ENCODE measurements at places on chromosomes 13 and 19. TPM values are rescaled to one million over a fixed set of nuclear protein-coding genes. Genes with fewer than 3 reads are reported as not detected.

- no peak overlapping the region for H3K4me3 ChIP-seq
- no peak overlapping the region for H3K27ac ChIP-seq
- peaks cover 30% of the 10 kb centered on the region for H3K36me3 ChIP-seq
- no peak for DNase-seq
Observed at GRCh38 chr19:4120559-4121272, 3.2 kb downstream of the MAP2K2 start.

GRCh38 chr13:66424422-66424821 is 805.7 kb downstream of the PCDH9 start:
- no peak for DNase-seq
- H3K4me1 ChIP-seq: no peaks in the 10 kb centered on the region
- H3K4me3 ChIP-seq: no peak overlapping the region
- H3K27ac ChIP-seq: no peak overlapping the region
- H3K36me3 ChIP-seq: peaks cover 3% of the 10 kb centered on the region

GRCh38 chr13:29935309-29935981 is 85.0 kb upstream of the UBL3 start:
- H3K4me1 ChIP-seq: peaks cover 4% of the 10 kb centered on the region
- peaks cover 1% of the 10 kb centered on the region for H3K36me3 ChIP-seq
- DNase-seq: no peak
- H3K4me3 ChIP-seq: no peak overlapping the region

- no peaks in the 10 kb centered on the region for H3K27me3 ChIP-seq
- no peak overlapping the region for H3K4me3 ChIP-seq
- DNase-seq: no peak
- H3K4me1 ChIP-seq: peaks cover 4% of the 10 kb centered on the region
- H3K36me3 ChIP-seq: no peaks in the 10 kb centered on the region
Observed at GRCh38 chr13:33918199-33918932, 100.4 kb downstream of the RFC3 start.

DNA sequence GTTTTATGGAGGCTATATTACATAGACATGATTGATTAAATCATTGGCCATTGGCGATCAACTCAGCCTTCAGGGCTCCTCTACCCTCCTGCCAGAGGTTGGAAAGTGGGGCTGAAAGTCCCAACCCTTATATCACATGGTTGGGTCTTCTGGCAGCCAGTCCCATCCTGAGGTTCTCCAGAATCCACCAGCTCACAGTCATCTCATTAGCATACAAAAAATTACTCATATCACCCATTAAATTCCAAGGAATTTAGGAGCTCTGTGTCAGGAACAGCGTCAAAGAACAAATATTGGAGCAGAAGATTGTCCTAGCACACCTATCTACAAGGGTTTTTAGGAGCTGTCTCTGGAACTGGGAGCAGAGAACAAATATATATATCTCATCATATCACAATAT is 39.4 kb upstream of the FARP1 start:
- no peak for DNase-seq
- H3K27ac ChIP-seq: no peak overlapping the region
- no peaks in the 10 kb centered on the region for H3K4me1 ChIP-seq
- H3K27me3 ChIP-seq: no peaks in the 10 kb centered on the region
- H3K4me3 ChIP-seq: no peak overlapping the region
- H3K36me3 ChIP-seq: peaks cover 33% of the 10 kb centered on the region

- DNase-seq: no peak
- H3K27ac ChIP-seq: no peak overlapping the region
- H3K4me1 ChIP-seq: no peaks in the 10 kb centered on the region
- H3K4me3 ChIP-seq: peak overlapping the region; percentile 77
Observed at GRCh38 chr19:844546-844971, 3.8 kb downstream of the PRTN3 start.

GRCh38 chr13:43573361-43573740 is 213.4 kb downstream of the ENOX1 start:
- no peaks in the 10 kb centered on the region for H3K27me3 ChIP-seq
- no peak overlapping the region for H3K27ac ChIP-seq

- no peak overlapping the region for H3K4me3 ChIP-seq
- DNase-seq: no peak
- no peaks in the 10 kb centered on the region for H3K36me3 ChIP-seq
- H3K27ac ChIP-seq: no peak overlapping the region
Observed at GRCh38 chr13:43240278-43240677, 216.9 kb downstream of the DNAJC15 start.

DNA sequence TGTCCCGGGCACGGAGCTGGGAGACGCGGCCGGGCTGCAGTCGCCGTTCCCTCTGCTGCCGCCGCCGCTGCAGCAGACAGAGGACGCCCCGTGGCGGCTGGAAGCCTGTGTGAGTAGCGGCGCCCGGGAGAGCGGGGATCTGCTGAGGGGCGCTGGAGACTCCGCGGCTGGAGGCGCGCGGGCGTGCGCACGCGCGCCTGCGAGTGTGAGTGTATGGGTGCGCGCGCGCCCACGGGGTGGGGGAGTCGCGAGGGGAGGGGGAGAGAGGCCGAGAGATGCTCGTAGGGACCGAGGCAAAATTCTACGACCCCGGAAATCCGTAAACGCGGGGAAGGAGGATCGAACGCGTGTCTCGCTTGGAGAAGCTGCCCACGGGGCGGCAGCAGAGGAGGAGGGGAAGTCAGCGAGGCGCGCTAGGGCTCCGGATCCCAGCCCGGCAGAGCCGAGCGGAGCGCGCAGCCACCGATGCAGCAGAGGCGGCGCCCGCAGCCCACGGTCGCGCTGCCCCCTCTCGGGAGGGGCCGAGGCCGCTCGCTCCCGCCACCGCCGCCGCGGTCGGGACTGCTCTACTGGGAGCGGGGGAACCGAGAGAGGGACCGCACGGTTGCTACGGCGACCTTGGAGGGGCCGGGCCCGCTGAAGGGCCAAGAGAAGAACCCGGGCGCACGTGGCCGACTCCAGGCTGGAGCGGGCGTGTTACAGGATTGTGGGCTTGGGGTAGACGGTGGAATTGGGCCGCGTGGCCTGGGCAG is at the start of gene ENOX1:
ENOX1 (minus strand) TSS at position 207 of the 752 bp plus-strand sequence.
- H3K36me3 ChIP-seq: no peaks in the 10 kb centered on the region
- H3K27ac ChIP-seq: no peak within 1 kb of the TSS
- H3K4me1 ChIP-seq: no peaks in the 10 kb centered on the region
- DNase-seq: peak; percentile 65
- peak within 1 kb of the TSS; percentile 75 for H3K4me3 ChIP-seq

Gene ERICH4
- not detected for total RNA-seq

Gene MRI1
- total RNA-seq: 17.2 TPM

Gene ENOX1
- total RNA-seq: 0.09 TPM

DNA sequence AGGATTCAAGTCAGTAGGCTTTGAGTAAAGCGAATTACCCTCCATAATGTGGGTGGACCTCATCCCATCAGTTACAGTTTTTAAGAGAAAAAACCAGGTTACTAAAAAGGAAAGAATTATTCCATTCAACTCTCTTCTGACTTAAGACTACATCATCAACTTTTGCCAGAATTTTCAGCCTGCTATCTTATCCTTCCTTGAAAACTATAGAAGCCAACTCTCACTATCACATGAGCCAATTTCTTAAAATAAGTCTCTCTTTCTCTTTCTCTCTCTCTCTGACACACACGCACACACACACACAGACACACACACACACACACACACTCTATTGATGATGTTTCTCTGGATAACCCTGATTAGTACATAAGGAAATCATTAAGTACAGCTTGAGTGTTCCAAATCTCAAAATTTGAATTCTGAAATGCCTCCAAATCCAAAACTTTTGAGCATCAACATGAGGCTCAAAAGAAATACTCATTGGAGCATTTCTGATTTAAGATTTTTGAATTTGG is 217.0 kb upstream of the PRR20A start:
- no peak overlapping the region for H3K27ac ChIP-seq
- H3K36me3 ChIP-seq: no peaks in the 10 kb centered on the region
- no peak for DNase-seq
- no peaks in the 10 kb centered on the region for H3K27me3 ChIP-seq

GRCh38 chr19:53518121-53518520 is 19.8 kb upstream of the ZNF331 start:
- H3K4me3 ChIP-seq: no peak overlapping the region
- no peak for DNase-seq
- no peaks in the 10 kb centered on the region for H3K4me1 ChIP-seq
- H3K27me3 ChIP-seq: no peaks in the 10 kb centered on the region
- no peak overlapping the region for H3K27ac ChIP-seq
- H3K36me3 ChIP-seq: peaks cover 16% of the 10 kb centered on the region

- H3K4me3 ChIP-seq: no peak overlapping the region
- H3K36me3 ChIP-seq: peaks cover 19% of the 10 kb centered on the region
- DNase-seq: no peak
- H3K27me3 ChIP-seq: no peaks in the 10 kb centered on the region
- H3K27ac ChIP-seq: no peak overlapping the region
- 0 out of 2 replicates have a peak, but pooled peaks cover 3% of the 10 kb centered on the region for H3K4me1 ChIP-seq
Observed at GRCh38 chr13:24167666-24168391, 7.3 kb downstream of the SPATA13 start.

GRCh38 chr13:90205911-90206310 is 1141.6 kb upstream of the MIR17HG start:
- no peak overlapping the region for H3K4me3 ChIP-seq
- no peak overlapping the region for H3K27ac ChIP-seq
- H3K27me3 ChIP-seq: no peaks in the 10 kb centered on the region
- peaks cover 2% of the 10 kb centered on the region for H3K36me3 ChIP-seq
- no peak for DNase-seq

DNA sequence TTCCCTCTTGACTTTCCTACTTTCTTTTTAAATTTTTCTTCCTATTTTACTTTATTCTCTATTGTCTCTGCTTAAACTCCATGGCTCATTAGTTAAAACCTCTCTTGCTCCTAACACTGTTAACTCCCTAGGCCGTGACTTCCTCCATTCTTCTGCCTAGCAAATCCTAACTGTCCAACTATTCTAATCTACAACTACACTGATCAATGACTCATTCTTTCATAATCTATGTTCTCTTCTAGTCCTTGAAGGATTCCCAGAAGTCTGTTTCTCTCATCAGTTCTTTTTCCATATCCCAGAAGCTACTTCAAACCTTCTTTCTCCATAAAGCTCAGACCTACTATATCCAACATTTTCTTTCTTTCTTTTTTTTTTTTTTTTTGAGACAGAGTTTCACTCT is 66.9 kb downstream of the MICU2 start:
- H3K4me3 ChIP-seq: no peak overlapping the region
- peaks cover 17% of the 10 kb centered on the region for H3K36me3 ChIP-seq
- H3K27ac ChIP-seq: no peak overlapping the region
- H3K27me3 ChIP-seq: no peaks in the 10 kb centered on the region

- no peak overlapping the region for H3K4me3 ChIP-seq
- H3K27ac ChIP-seq: no peak overlapping the region
- H3K4me1 ChIP-seq: no peaks in the 10 kb centered on the region
Observed at GRCh38 chr13:112934078-112934477, 34.9 kb upstream of the MCF2L start.

DNA sequence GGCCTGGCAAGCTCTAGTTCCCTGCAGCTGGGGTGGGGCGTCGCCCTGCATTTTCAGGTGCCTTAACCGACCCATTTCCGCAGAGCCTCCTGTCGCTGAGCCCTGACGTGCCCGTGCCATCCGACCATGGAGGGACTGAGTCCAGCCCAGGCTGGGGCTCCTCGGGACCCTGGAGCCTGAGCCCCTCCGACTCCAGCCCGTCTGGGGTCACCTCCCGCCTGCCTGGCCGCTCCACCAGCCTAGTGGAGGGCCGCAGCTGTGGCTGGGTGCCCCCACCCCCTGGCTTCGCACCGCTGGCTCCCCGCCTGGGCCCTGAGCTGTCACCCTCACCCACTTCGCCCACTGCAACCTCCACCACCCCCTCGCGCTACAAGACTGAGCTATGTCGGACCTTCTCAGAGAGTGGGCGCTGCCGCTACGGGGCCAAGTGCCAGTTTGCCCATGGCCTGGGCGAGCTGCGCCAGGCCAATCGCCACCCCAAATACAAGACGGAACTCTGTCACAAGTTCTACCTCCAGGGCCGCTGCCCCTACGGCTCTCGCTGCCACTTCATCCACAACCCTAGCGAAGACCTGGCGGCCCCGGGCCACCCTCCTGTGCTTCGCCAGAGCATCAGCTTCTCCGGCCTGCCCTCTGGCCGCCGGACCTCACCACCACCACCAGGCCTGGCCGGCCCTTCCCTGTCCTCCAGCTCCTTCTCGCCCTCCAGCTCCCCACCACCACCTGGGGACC is 1.2 kb downstream of the ZFP36 start:
- H3K4me3 ChIP-seq: peak overlapping the region; percentile 92
- no peak overlapping the region for H3K27ac ChIP-seq
- no peak for DNase-seq

DNA sequence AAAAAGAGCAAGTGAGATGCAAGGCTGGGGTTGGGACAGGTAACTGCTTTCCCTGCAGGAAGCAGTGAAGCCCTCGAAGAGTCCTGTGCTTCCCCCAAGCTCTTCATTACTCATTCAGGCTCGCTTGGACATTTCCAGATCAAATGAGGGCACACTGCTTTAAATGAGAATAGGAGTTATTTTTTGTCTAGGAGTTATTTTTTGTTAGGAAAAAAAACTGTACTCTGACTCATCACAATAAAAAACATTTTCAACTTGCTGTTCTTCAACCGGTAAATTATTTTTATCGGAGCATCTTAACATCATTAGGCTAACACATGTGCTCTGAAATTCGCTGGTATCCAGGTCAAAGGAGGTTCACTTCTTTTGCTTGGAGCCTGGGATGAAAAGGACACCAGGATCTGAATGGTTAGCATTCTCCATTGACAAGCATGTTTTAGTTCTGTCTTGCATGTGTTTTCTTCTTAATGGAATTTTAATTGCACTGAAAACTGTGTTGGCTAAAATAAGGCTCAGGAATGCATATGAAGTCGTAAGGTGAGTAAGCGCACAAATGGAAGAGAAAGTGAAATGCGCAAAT is 80.7 kb upstream of the STK24 start:
- no peaks in the 10 kb centered on the region for H3K4me1 ChIP-seq
- peaks cover 11% of the 10 kb centered on the region for H3K36me3 ChIP-seq
- no peaks in the 10 kb centered on the region for H3K27me3 ChIP-seq
- H3K27ac ChIP-seq: no peak overlapping the region
- H3K4me3 ChIP-seq: no peak overlapping the region
- DNase-seq: no peak

Gene VMAC
- total RNA-seq: 2.2 TPM

DNA sequence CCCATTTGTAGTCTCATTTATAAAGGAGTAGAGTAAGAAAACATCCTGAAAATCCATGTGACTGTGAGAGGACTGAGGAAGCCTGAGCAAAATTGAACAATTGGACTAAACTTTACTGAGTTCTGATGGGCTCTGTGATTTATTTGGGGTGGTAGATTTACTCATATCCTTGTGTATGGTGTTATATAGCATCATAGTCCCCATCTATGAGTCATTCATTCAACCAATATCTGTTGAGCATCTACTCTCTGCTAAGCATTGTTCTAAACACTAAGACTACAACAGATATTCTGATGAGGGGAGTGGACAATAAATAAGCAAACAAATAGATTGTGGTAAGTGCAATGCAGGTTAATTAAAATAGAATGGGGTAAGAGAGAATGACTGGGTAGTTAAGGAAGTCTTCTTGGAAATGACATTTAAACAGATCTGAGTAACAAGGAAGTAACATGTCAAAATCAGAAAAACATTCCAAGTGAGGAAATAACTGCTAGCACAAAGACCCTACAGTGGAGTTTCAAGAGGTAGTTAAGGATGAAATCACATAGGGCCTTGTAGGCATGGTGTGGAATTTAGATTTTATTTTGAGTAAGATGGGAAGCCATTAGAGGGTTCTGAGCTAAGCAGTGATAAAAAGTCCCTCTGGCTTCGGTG is 36.3 kb upstream of the MLNR start:
- H3K27me3 ChIP-seq: no peaks in the 10 kb centered on the region
- no peak for DNase-seq
- H3K4me1 ChIP-seq: no peaks in the 10 kb centered on the region
- no peak overlapping the region for H3K4me3 ChIP-seq
- no peak overlapping the region for H3K27ac ChIP-seq
